ENCODE measurements at places on chromosomes 16 and 17. TPM values are rescaled to one million over a fixed set of nuclear protein-coding genes. Genes with fewer than 3 reads are reported as not detected.

ASB16 gene
- not detected for total RNA-seq

SLFN14 gene
- total RNA-seq, result not detected

TPSD1 gene
- total RNA-seq, result not detected

ITPRIPL2 gene
- total RNA-seq, result 16.3 TPM

PTGES3L gene
- total RNA-seq, result not detected

Data from right lobe of liver (tissue), 6 donors.